Forelimb muscle (tissue), 1 donor: ENCODE measurements at places on chromosomes 4 and X. TPM values are rescaled to one million over a fixed set of nuclear protein-coding genes. Genes with fewer than 3 reads are reported as not detected.

The REPS2 gene
- 8.1 TPM for polyA plus RNA-seq

The C1GALT1C1 gene
- polyA plus RNA-seq, result 12.7 TPM

GRCh38 chr4:5804656-5805055 lies 88.2 kb downstream of the CRMP1 start:
- DNase-seq, result no peak

- no peak for DNase-seq
Measured at GRCh38 chr4:127118681-127119080, 514.1 kb upstream of the INTU start.
